ENCODE measurements at places on chromosomes 16 and 17.

DNA sequence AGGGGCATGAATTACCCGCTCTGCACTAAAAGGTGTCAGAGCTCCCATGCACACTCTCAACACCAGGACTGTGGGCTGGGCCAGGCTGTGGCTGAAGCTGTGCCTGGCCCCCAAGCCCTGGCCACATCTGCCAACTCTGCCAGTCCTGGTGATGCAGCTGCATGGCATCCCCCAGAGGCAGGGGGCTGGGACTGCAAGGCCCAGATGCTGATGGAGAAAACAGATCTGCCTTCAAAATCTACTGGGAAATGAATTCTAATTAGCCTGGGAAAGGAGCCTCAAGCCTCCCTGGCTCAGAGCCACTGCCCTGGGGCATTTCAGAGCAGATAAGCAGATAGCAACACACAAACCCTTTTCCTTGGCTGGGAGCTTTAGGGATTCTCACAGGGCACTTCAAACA is 3.4 kb downstream of the CHST6 start:
- no peak for DNase-seq

DNA sequence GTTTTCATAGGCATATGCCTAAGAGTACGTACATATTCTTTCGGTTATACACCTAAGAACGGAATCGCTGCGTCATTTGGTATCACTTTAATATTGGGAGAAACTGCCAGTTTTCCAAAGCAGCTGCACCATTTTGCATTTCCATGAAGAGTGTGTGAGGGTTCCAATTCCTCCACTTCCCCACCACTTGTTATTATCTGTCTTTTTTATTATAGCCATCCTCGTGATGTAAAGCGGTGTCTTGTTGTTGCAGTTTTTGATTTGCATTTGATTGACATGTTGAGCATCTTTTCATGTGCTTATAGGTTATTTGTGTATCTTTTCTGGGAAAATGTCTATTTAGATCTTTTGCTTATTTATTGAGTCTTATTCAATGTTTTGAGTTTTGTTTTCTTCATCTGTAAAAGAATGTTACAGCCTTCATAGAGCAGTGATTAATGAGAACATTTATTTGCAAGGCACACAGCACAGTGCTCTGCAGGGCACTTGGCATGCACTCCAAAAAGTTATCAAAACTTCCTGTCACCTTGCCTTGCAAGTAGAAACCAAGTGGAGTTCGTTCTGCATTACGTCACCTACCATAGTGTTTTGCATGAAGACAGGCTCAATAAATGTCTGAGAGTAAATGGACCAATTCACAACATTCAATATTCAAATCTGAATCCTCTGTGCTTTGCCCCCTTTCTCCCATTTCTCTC is 26.6 kb upstream of the ST6GALNAC1 start:
- no peak for DNase-seq

DNA sequence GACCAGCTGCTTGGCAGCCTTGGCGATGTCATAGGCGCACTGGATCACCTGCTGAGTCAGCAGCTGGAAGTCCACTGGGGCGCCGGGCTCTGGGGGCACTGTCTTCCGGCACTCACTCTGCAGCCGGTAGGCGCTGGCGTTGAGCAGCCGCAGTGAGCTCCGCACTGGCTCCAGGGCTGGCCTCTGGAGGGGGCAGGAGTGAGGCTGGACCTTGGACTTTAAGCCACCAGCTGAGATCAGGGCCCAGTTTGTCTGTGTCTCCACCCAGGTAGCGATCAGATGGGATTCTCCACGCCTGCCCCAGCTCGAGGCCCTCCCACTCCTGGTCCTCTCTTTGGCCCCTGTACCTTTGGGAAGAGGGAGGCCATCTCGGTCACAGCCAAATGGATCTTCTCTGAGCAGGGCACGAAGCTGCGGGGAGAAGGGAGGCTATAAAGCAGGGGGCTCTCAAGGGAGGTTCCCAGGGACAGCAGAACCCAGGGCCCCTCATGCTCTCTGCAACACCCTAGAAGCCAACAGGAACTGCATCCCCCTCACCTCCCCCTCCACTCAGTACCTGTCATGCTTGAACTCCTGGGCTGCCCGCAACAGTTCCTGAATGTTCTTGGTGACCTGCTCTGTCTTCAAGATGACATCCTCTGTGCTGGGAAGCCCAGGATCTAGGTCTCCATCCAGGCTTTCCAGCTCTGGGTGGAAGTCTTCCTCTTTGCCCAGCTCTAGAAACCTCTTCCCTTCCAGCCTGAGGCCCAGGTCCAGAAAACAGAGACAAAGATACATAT is 6.4 kb downstream of the TP53I13 start:
- no peak for DNase-seq

GRCh38 chr17:19940722-19941464 is 36.7 kb downstream of the AKAP10 start:
- no peak for DNase-seq

- DNase-seq, result no peak
These were observed 144.2 kb downstream of the ENGASE start for GRCh38 chr17:79218825-79219200.

DNA sequence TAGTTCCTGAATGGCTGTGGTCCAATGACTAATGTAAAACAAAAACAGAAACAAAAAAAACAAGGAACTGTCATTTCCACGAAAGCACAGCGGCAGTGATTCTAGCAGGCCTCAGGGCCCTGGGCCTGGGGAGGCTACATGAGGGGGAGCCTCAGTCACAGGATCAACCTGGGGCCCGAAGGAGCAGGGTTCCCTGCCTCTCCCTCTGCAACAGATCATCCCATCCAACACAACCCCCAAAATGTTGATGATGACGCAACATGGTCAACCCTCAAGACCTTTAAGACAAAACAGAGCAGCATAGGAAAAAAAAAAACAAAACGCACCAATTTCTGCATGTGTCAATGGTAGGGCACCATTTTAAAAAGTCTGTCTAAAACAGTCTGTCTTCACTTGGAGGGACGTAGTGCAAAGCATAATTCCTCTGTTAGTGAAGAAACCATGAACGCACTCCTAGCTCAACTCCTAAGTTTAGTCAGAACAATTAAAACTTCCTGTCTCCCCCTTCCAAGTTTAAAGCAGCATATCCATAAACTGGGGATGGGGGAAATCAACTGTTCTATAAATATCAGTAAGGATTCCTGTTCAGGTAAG is 32.3 kb downstream of the AXIN2 start:
- DNase-seq, result no peak

GRCh38 chr16:65769055-65769465 is 597.4 kb upstream of the CDH5 start:
- no peak for DNase-seq

DNA sequence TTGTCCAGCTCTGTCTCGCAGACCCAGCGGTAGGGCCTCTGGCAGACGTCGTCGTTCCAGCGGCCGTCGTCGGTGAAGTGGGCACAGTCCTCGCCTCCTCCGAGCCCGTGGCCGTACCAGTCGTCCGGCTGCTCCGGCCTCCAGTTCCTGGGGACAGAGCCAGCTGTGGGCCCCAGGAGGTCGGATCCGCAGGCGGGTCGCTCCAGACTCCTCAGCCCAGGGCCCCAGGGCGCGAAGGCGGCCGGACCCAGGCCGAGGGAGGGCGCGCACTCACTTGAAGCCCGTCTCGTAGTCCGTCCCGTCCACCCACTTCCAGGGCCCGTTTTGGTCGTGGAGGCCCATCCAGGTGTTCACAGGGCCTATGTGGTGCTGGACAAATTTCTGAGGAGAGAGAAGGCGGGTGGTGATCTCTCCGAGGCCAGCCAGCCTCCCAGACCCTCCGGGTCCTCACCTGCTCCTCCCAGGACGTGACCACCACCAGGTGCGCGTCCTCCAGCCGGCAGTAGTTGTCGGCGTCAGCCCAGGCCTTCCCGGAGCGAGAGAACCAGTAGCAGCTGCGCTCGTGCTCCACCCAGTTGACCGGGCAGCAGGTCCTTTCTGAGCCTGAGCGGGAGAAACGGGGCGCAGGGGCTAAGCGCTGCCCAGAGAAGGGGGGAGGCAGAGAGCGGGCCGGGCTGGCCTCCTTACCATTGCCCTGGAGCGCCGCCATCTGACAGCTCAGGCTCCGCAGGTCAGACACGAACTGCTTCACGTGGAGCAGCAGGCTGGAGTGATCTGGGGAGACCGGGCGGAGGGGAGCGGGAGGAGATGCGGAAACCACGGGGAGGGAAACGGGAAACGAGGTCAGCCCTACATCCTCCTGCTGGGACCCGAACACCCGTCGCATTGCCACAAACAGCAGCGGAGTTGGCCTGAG is 5.2 kb downstream of the ASGR1 start:
- DNase-seq, result no peak

GRCh38 chr16:11202260-11203091 is 53.5 kb downstream of the SOCS1 start:
- no peak for DNase-seq

DNA sequence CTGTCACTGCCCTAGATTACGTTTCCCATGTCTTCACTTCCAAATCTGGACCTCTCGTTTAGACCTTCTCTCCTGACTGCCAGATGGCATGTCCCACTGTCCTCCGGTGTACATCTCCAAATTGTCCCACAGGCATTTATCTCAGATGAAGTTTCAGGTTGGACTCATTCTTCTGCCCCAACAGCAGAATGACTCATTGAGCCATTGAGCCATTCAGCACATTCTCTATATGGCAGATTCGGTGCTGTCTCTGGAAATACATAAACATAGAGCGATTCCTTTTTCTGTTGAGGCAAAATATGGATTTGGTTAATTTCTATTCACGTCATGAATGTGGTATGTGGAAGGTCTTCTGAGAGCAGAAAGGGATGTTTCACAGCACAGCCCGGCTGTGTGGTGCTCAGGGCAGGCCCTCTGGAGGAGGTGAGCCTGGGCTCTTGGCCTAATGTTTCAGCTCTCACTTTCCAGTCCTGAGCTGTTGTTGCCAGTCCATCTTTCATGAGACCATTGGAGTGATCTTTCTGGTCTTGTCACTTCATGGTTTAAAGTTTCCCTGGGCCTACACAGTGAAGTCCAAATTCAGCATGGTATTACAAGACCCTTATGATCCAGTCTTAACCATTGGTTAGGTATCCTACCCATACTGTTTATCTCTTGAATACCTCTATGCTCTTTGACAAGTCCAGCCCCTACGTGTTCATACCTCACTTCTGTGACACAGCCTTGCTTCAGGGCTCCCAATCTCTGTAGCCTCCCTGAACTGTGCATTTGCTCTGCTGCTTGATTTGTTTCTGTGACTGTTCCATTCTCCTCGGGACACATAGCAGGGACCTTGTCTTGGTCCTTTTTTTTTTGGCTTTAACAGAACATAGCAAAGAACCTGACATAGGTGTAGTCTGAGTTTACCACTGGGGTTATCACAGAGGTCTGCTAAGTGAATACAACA is 15.9 kb downstream of the HAPSTR1 start:
- no peak for DNase-seq

- no peak for DNase-seq
These were observed 6.9 kb downstream of the TEPSIN start for GRCh38 chr17:81231766-81232581.

- no peak for DNase-seq
These were observed 5.4 kb upstream of the NFATC3 start for GRCh38 chr16:68079626-68080344.

- DNase-seq, result no peak
These were observed 206.4 kb downstream of the ENGASE start for GRCh38 chr17:79280866-79281572.

DNA sequence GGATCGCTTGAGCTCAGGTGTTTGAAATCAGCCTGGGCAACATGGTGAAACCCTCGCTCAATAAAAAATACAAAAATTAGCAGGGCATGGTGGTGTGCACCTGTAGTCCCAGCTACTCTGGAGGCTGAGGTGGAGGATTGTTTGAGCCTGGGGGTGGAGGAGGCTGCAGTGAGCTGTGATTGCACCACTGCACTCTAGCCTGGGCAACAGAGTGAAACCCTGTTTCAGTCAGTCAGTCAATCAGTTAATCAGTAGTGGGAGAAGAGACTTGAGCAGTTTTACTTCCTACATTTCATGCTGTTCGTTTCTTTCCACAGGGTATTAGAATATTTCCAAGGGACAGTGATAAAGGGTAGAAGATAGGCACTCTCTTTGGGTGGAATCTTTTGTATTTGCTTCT is 8.8 kb downstream of the MAP3K3 start:
- no peak for DNase-seq

DNA sequence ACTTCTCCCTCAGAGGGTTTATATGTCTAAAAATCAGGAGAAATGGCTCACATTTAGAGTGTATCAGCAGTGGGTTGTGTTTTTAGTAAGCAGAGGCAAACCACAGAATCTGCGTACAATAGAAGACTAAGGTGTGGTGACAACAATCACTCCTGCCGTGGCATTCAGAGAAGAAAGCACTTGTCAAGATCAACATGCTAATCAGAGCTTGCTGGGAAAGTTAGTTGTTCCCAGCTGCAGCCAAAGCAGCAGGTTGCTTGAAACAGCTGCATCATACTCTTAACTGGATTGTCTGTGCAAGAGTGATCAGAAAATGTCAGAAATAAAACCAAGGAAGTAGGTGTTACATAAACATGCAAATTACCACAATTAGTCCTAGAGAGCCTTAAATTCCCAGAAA is 616.4 kb downstream of the CDH8 start:
- DNase-seq, result no peak

DNA sequence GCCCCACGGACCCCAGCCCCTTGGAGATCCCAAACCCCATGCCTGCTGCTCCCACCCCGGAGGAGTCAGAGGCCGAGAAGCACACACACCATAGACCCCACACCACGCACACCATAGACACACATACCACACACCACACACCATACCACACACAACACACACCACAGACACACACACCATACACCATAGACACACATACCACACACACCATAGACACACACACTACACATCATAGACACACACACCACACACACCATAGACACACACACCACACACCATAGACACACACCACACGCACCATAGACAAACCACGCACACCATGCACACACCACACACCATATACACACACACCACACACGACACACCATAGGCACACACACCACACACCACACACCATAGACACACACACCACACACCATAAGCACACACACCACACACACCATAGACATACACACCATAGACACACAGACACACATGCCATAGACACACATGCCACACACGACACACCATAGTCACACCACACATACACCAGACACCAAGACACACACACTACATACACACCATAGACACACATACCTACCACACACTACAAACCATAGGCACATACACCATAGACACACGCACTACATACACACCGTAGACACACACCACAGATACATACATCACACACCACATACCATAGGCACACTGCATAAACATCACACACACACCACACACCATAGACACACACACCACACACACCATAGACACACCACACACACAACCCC is 11.3 kb downstream of the TBC1D16 start:
- no peak for DNase-seq

DNA sequence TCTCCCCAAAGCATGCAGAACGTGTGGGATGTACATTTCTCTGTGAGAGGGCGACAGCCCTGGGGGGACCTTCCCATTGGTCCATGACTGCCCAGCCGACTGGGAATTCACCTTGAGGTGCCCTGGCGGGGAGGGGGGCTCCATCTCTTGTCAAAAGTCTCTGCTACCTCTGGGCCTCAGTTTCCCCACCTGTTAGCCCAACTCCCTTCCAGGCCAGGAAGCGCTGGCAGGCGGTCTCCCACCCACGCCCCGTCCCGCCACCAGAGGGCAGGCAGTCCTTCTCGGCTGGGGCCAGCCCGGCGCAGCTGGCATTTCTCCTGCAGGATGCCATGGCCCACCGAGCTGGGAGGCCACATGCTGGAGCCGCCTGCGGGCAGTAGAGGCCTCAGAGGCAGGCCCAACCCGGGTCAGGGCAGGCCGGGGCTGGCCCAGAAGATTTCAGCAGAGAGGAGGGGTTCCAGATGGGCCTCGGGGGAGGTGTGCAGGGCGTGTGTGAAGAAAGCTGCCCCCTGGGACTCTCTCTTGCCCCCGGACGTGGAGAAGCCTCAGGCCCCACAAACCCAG is 16.6 kb downstream of the CD7 start:
- DNase-seq, result no peak

Measured in urinary bladder (tissue), 4 donors.